Esophagus mucosa (tissue), 1 donor: ENCODE measurements at places on chromosomes 13 and 19. TPM values are rescaled to one million over a fixed set of nuclear protein-coding genes. Genes with fewer than 3 reads are reported as not detected.

PALM3 gene
- total RNA-seq: 0.08 TPM

POU2F2 gene
- 1.00 TPM for total RNA-seq

SPPL2B gene
- 18.8 TPM for total RNA-seq

RDH8 gene
- not detected for total RNA-seq

ZNF284 gene
- 0.36 TPM for total RNA-seq

NCAN gene
- not detected for total RNA-seq

SHD gene
- not detected for total RNA-seq

LSR gene
- 66.6 TPM for total RNA-seq

IGFL4 gene
- total RNA-seq: 0.24 TPM

SLC25A42 gene
- 2.5 TPM for total RNA-seq

GJA3 gene
- total RNA-seq: 1.5 TPM

ZNF880 gene
- 3.5 TPM for total RNA-seq

DCT gene
- not detected for total RNA-seq

ZNF320 gene
- 3.8 TPM for total RNA-seq

FGF21 gene
- total RNA-seq: not detected

NCR1 gene
- total RNA-seq: 0.44 TPM

PSG2 gene
- total RNA-seq: not detected

SLC10A2 gene
- total RNA-seq: not detected

FREM2 gene
- total RNA-seq: 0.40 TPM

SELENOV gene
- not detected for total RNA-seq

PRX gene
- 0.80 TPM for total RNA-seq

PRR19 gene
- 0.84 TPM for total RNA-seq

KASH5 gene
- not detected for total RNA-seq

GPR12 gene
- total RNA-seq: 0.16 TPM

IGFL2 gene
- 2.3 TPM for total RNA-seq

DOHH gene
- total RNA-seq: 11.1 TPM

LSM7 gene
- 98.9 TPM for total RNA-seq

SPACA4 gene
- 0.64 TPM for total RNA-seq

C19orf12 gene
- total RNA-seq: 8.1 TPM

TNFSF11 gene
- 0.20 TPM for total RNA-seq

KIR2DL3 gene
- not detected for total RNA-seq

CEACAM4 gene
- 0.24 TPM for total RNA-seq

CRLF1 gene
- total RNA-seq: 7.9 TPM

FGF9 gene
- total RNA-seq: 0.04 TPM

EXOC3L2 gene
- total RNA-seq: 1.1 TPM

APOC1 gene
- 4.7 TPM for total RNA-seq
